ENCODE measurements at places on chromosomes 5 and 9. TPM values are rescaled to one million over a fixed set of nuclear protein-coding genes. Genes with fewer than 3 reads are reported as not detected.

HACD4 gene
- not detected for total RNA-seq

GRCh38 chr9:35748242-35748857 is 678 bp downstream of the GBA2 start:
- DNase-seq, result no peak

GRCh38 chr5:92337772-92338234 is 954.7 kb upstream of the ARRDC3 start:
- peak; percentile 59 for DNase-seq

DNA sequence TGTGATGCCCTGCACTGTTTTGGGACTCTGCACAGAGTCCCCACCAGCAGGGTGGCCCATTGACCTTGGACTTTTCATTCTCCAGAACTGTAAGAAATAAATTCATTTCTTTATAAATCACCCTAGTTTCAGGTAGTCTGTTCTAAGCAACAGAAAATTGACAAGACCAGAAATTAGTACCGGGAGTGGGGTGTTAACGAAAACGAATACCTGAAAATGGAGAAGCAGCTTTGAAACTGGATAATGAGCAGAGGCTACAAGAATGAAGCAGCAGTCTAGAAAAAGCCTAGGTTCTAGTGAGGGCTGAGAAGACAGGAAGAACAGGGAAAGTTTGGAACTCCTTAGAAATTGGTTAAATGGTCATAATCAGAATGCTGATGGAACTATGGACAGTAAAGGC is 2.1 kb upstream of the MCC start:
- DNase-seq, result no peak

DNA sequence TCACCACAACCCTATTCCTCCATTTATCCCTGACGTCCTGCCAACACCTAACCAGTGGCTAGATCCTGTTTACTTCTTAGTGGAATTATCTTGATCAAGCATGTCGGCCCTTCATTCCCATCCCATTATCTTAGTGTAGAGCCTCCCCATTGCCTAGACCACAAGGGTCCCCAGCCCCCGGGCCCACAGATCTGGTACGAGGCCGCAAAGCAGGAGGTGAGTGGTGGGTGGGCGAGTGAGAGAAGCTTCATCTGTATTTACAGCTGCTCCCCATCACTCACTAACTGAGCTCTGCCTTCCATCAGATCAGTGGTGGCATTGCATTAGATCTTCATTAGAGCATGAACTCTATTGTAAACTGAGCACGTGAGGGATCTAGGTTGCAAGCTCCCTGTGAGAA is 182.7 kb downstream of the TSSK1B start:
- DNase-seq, result no peak

- DNase-seq, result no peak
Observed at GRCh38 chr5:160456480-160457177, 35.0 kb downstream of the PTTG1 start.

- DNase-seq, result no peak
Observed at GRCh38 chr9:94872083-94872833, 145.8 kb downstream of the AOPEP start.

GRCh38 chr5:68423154-68423811 is 207.7 kb downstream of the PIK3R1 start:
- DNase-seq, result no peak

DNA sequence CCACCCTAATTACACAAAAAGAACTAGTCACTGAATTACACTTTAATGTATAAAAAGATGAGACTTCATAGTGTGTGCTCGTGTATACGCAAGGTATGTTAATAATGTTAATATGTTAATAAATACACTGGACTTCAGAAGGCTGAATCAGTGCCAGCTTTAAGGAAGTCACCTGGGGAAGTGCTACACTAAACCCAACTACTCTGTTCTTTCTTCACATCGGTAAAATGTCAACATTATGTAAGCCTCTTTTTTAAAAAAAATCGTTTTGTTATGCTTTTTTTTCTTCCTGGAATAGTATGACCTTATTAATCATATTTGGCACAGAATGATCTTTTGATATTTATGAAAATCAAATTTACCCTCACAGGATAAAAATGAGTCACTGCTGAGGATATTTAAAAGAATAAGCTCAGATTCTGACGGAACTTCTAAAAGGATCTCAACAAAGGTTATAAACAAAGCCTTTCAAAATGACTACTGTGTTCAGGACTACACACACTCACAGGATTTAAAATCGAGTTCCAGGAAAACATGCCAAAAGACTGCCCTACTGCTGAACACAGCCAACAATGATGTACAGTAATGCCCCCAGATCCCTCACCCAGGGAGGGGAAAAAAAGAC is 75.9 kb downstream of the AUH start:
- peak; percentile 61 for DNase-seq
